ENCODE measurements at places on chromosomes 6 and 20. TPM values are rescaled to one million over a fixed set of nuclear protein-coding genes. Genes with fewer than 3 reads are reported as not detected.

The NFATC2 gene
- 3.0 TPM for total RNA-seq

DNA sequence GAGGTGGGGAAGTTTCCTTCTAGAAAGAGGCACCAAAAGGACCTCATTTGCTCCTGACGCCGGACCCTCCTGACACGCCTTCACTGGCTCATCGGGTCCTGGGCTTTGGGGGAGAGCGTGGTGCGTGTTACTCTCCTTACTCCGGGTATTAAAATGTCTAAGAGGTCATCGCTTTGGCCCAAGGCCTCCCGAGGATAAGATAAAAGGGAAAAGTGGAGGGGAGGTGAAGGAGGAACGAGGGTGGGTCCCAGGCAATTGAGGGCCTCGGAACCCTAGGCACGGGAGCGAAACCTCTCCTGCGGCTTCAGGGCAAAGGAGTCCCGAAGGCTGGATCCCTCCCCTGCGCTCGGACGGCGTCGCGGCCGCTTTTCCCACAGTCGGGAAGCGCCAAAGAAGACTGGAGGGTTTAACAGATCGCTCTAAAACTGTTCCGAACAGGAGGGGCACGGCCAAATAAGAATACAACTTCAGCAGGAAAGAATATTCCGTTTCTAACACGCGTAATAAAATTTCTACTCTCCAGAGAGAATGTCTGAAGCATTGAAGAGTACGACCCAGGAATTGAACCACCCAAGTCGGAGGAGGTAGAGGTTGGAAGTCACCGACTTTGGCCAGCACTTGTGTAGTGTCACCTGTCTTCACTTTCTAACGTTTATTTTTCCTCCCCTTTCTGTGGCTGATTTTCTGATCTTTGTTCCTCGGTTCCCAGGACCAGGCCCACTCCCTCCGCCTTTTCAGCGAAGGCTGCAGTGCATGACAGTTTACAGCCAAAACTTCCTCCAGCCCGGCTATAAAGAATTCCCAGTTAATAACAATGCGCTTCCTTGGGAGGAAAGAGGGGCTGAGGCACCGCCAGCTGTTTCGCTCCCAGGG is 2.1 kb upstream of the TBXT start:
- peak; percentile 31 for DNase-seq

DNA sequence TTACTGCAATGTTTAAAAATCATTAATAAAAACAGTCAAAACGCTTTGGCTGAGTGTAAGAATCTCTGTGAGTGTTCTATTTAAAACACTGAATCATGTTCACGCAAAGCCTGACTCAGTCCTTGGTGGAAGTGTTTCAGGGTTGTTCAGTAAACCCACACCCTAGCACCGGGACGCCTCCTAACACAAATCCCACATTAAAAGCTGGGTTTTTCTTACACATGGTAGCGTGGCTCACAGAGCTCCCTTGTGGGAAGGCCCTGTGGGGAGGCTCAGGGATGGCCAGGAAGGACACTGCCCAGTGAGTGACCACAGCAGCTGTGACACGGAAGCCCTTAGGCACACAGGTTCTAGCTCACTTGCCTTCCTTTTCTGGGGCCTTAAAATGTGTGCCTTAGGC is 80.2 kb downstream of the GMPR start:
- no peak for DNase-seq

GRCh38 chr6:78324213-78324612 is 543.1 kb upstream of the IRAK1BP1 start:
- DNase-seq = no peak

GRCh38 chr20:43388268-43389002 is 69.3 kb upstream of the SRSF6 start:
- no peak for DNase-seq

DNA sequence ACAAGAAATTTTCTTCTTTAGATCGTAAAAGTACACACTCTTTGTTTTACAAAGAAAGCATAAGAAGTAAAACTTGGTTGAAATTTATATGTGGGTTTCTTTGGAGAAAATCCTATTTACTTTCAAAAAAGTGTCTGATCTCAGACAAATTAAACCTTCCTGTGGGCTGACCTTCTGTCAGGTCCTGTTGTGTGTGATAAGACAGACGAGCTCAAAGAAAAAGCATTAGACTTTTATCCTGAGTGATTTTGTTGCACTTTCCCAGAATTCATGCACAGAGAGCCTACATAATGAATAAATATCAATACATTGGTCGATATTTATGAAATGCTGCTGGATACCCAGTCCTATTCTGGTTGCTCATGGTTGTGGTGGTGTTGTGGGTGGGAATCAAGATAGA is 302.1 kb upstream of the SYNCRIP start:
- DNase-seq = no peak

DNA sequence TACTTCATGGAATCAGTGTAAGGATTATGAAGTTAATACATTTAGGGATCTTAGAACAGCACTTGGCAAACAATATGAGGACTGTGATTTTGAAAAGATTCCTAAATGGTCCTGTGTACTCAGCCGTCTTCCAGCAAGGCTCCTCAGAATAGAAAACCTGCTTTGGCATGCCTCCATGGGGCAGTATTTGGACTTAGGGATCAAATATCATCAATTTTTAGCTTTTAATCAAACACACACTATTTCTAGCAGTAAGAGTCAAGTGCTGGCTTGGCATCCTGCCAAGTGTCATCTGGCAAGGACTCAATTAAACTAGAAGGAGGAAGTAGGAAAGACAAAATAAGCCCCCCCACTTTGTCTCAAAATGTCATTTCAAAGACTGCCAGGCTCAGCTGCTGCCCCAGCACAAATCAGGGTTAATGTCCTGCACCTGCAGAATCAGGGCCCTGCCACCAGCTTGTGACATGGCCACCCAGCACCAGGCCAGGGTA is 40.8 kb downstream of the IYD start:
- DNase-seq = no peak

The ATXN1 gene
- 8.8 TPM for total RNA-seq

DNA sequence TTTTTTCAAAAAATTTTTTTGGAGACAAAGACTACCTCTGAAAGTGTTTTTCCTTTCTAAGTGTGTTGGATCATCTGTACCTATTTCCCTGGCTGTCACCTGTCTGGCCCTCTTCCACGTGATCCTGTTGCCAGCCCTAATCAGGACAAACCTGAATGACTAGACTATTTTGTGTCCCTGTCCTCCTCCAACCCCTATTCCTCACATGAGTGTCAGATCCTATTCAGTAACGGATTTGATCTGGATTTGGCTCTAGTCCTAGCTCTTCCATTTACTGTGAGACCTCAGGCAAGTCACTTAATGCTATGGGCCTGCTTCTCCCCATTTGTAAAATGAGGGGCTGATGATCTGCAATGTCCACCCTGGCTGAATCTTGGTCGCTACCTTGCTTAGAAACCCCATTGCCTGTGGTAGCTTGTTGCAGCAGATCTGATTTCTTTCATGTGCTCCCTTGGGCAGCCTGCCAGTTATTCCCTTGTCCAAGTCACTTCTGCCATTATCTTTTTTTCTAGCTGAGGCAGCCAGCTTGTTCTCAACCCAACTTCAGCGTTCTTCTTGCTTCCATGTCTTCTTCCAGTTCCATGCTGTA is 4.8 kb downstream of the PHF20 start:
- DNase-seq = no peak

DNA sequence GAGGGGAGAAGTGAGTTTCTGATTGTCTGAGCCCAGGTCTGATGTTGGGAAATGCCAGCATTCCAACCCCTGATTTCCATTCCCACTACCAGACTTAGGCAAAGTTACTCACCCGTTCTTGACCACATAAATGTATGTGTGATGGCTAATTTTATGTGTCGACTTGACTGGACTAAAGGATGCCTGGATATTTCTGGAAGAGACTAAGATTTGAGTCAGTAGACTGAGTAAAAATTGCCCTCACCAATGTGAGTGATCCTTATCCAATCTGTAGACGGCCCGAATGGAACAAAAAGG is 95.8 kb upstream of the TAB2 start:
- DNase-seq = no peak

The SOBP gene
- total RNA-seq = 6.6 TPM

GRCh38 chr20:19462491-19462890 is 250.0 kb downstream of the SLC24A3 start:
- DNase-seq = no peak

GRCh38 chr6:89482126-89482525 is 49.2 kb downstream of the ANKRD6 start:
- no peak for DNase-seq

The SEL1L2 gene
- total RNA-seq = 0.37 TPM
